ENCODE measurements at places on chromosomes 5 and 9.

DNA sequence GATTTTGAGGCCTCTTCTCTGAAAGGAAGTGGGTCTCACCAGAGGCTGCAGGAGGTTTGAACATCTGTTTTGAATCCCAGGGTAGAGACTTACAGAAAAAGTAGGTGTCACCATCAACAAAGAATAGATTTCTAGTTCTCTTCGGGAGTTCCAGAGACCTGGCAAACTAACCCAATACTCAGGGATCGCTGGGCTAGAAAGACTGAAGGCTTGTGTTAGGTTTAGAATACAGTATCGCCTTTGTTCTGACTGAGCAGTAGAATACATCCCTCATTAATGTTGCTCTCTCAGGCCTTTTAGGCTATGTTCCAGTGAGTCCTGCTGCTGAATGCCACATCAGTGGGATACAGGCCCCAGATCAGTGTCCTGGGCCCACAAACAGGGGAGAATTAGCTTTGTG, 27.2 kb downstream of the RUSC2 start:
- no peak for DNase-seq

GRCh38 chr5:55140908-55141665, 18.9 kb upstream of the GPX8 start:
- DNase-seq: no peak

DNA sequence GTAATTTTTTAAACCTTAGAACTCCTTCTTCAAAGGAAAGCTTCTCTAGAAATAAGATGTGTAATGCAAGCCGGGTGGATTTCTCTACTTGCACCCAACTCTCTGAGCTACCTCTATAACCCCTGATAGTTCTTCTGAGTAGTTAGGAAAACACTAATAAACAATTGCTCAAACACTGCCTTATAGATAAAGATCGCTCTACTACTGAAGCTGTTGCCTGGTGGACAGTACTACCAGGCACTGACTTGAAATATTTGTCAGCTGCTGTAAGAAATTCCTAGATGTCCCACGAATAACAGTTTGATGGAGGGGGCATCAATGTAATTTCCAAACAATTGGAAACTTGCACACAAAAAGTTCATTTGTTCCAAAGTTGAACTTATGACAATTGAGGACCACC, 42.0 kb downstream of the NR3C1 start:
- no peak for DNase-seq

DNA sequence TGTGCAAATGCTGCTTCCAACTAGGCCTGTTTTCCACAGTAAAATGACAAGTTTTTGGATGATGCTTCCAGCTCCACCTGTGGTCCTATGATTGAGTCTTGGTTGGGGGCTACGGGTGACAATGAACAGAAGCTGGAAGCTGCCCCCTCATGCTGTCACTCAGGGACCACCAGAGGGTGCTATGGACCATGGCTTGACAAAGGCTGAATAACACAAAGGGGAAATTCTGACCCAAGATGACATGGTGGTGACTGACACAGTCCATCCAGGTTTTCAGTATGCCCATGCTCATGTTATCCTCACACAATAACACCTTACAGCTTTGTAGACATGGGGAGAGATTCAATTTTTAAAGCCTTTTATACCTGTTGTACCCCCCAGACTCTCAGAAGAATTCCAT, 23.9 kb upstream of the SAP30L start:
- DNase-seq: no peak

DNA sequence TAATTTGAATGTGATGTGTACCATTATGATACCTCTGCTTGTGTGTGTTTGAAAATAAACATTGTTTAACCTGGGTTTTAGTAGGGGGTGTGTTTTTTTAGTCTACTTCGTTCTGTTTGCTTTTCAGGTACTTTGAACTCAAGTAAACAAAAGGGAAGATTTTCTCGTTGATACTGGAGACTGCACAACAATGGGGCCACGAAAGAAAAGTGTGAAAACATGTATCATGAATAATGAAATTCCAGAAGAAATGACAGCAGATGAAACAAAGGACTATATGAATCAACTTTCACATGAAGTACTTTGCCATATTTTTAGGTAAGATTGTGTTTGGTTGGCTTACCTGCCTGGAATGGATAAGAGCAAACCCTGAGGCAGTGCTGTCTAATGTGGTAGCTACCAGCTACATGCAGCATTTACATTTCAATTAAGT, 10.8 kb downstream of the FBXO38 start:
- DNase-seq: no peak

All from NCI-H2107 (cell line).